GM23248 (cell line): ENCODE measurements at places on chromosomes 7 and 10.
A peak's percentile ranks its signal among the peaks of the same experiment; 100 is the strongest.

- DNase-seq, result no peak
These were observed 301.2 kb downstream of the CACNA2D1 start for GRCh38 chr7:82142263-82142864.

DNA sequence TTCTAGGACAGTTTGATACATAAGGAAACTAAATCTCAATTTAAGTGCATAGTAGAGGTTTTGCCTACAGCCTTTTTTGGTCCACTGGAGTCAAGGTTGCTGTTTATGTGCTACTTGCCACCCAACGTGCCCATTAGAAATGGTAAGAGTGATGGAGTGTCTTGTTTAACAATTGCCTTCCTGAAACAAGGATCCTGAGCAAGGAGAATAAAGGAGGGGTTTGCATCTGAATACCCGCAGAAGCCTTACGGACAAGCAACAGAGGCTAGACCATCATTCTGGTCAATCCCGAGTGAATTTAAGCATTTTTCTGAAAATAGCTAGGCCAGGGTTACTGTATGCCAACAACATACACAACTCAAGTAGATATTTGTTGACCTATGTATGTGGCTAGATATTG is 63.6 kb downstream of the MARCHF5 start:
- no peak for DNase-seq

- peak; percentile 98 for DNase-seq
These were observed 36.3 kb upstream of the TOMM7 start for GRCh38 chr7:22858640-22859561.

GRCh38 chr7:150874401-150875198 is 22.3 kb downstream of the AOC1 start:
- no peak for DNase-seq

DNA sequence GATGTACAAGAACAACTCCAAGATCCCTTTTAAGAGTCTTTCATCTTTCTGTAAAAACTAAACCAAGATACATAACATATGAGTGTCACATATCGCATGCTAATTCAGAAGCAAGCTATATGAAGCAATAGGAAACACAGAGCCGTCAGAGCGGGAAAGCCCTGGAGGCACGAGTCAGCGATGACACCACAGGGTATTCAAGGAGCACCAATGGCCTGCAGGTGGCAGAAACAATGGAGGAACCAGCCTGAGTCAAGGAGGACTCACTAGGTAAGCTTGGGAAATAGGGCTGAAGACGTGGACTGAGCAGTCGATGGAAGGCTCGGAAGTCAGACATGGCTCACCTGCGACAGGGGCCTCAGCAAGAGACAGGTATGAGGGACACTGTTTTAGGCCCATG is 214.4 kb downstream of the FAM107B start:
- peak; percentile 53 for DNase-seq

DNA sequence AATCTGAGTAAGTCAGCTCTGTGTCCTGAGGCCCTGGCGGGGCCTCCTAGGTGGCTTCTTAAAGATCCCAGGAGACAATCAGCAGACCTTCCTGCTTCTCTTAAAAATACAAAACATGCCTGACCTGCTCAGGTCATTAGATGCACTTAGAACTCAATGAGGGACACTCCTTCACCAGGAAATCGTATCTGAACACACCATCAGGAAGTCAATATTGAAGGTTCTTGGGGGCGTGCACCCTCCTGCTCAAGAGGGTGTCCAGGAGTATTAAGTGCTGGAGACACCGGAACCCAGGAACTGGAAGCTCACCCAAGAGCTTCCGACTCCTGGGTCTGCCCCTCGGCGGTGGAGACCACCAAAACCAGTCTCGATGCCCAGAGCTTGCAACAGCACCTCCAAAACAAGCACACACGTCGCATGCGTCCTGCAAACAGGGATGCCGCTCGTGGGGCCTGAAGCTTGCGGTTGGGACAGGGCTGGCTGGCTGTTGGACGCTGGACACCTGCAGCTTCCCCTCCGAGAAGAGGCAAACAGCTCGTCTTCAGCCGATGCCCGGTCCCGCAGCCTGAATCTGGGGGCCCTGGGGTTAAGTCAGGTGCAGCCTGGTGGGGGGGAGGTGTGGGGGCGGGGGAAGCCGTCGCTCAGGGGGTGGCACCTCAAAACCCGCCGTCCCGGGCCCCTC is 803 bp downstream of the RAPGEF5 start:
- peak; percentile 7 for DNase-seq

- DNase-seq, result peak; percentile 52
These were observed 84.0 kb downstream of the ORC5 start for GRCh38 chr7:104123786-104124185.

DNA sequence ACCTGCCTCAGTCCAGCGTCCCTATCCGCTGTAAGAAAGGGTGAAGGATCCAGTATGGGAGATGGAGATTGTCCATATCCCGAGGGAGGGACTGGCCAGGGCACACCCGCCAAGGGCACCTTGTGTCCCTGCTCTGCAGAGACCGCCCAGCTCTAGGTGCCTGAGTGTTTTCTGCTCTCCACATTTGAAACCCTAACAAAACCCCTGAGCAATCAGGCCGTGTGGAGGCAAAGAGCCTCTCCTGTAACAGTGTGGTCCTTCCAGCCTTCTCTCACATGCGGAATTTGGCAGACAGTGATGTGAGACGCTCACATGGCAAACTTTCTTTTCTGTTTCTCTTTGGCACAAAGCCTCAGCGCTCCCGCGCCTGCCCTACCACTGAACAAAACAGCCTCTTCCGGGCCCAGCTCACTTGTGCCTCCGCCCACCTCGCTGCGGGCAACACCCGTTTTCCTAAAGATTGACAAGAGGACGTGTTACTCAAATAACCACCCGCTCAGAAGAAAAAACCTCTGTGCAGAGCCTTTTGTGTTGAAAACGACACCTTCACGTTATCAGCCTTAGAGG is 514.8 kb downstream of the DNAJB6 start:
- DNase-seq, result no peak

DNA sequence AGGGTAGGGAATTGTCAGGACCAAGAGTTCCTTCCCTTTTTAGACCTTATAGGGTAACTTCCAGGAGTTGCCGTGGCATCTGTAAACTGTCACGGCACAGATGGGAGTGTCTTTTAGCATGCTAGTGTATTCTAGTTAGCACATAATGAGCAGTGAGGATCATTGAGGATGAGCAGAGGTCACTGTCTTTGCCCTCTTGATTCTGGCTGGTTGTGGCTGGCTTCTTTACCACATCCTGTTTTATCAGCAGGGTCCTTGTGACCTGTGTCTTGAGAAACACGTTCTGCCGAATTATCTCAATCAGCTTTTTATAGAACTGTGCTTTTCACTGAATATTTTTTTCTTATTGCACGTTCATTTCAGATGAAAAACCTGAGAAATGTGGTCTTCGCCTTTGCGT is 41.5 kb downstream of the MINPP1 start:
- DNase-seq, result peak; percentile 34

GRCh38 chr7:32506266-32507054 is 11.2 kb downstream of the AVL9 start:
- peak; percentile 92 for DNase-seq

GRCh38 chr10:130190737-130191115 is 54.5 kb downstream of the GLRX3 start:
- peak; percentile 29 for DNase-seq
